Iris pigment epithelial cell (primary cell): ENCODE measurements at places on chromosomes 7 and 10.
A peak's percentile ranks its signal among the peaks of the same experiment; 100 is the strongest.

GRCh38 chr10:3668276-3668965 is 116.6 kb downstream of the KLF6 start:
- peak; percentile 95 for DNase-seq

- no peak for DNase-seq
These were observed 95.0 kb upstream of the POM121L12 start for GRCh38 chr7:52940481-52940880.

GRCh38 chr10:78510566-78511323 is 477.1 kb downstream of the RPS24 start:
- DNase-seq = no peak

DNA sequence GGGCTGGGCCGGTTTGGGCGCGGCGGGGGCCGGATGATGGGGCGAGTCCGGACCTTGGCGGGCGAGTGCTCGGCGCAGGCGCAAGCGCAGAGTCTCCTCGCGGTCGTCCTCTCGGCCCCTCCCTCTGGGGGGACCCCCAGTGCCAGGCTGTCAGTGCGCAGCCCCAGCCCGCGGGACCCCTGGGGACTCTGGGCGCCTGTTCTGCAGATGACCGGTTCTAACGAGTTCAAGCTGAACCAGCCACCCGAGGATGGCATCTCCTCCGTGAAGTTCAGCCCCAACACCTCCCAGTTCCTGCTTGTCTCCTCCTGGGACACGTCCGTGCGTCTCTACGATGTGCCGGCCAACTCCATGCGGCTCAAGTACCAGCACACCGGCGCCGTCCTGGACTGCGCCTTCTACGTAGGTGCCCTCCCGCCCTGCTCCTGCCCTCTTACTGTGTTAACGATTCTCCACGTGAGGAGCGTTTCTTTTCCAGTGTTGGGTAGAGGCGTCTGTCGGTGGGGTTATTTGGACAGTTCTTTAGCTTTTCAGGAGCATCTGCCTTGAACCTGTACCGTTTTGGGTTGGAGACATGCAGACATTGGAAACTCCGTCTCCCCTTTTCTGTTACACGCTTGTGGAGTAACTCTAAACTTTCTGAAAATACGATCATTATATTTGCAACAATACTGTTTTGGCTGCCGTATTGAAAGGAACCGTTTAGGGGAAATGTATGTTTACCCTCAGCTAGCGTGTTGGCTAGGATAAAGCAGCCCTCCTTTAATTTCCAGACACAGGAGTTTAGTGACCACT is 706 bp downstream of the BUB3 start:
- DNase-seq = peak; percentile 54

DNA sequence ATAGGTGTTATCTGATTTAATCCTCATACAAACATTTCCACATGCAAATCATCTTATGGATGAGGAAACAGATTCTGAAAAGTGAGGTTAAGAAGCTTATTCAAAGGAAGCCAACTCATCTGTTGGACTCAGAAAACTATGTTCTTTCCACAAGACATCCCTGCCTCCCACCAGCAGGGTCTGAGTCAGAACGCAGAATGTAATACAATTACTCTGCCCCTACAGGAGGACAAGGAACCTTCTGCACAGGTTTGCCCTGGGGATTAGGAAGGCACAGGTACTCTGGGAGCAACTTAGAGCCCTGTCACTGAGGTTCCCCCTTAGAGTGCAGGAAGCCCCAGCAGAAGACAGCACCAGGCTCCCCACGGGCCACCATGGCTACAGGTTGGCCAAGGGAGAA is 255.7 kb downstream of the TNS3 start:
- DNase-seq = peak; percentile 94

GRCh38 chr7:43942997-43943396 is 16.8 kb downstream of the UBE2D4 start:
- no peak for DNase-seq

GRCh38 chr7:75639071-75639885 is 99.5 kb downstream of the HIP1 start:
- DNase-seq = peak; percentile 30

DNA sequence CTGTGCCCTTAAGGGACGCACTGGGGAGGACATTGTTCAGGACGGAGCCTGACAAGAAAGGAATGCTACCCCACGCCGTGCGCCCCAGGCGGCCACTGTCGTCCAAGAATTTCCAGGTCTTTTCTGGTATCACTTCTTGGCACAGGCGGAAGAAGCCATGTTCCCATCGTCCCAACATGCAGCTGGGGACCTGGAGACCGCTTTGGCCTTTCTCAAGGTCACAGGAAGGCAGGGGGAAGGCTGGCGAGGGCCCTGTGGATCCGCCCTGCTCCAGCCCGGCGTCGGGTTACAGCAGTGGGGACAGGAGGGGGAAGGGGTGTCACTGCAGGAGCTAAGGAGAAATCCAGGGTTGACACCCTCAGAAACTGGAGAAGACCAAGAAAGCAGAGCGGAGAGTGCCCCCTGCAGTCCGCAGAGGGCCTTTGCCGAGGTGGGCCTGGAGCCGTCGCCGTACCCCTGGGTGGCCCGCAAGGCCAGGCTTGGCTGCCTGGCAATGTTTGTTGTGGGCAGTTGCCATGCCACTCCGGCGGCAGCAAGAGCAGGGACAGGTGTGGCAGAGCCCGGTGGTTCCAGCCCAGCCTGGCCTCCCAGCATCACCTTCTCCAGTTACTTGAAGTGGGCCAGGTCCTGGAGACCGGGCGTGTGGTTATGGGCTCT is 104.1 kb downstream of the LHPP start:
- peak; percentile 16 for DNase-seq

GRCh38 chr10:9010093-9010492 is 955.6 kb downstream of the GATA3 start:
- DNase-seq = peak; percentile 40

- no peak for DNase-seq
These were observed 135.2 kb upstream of the ADO start for GRCh38 chr10:62669341-62669740.
